ENCODE measurements at places on chromosomes 16 and 17.

DNA sequence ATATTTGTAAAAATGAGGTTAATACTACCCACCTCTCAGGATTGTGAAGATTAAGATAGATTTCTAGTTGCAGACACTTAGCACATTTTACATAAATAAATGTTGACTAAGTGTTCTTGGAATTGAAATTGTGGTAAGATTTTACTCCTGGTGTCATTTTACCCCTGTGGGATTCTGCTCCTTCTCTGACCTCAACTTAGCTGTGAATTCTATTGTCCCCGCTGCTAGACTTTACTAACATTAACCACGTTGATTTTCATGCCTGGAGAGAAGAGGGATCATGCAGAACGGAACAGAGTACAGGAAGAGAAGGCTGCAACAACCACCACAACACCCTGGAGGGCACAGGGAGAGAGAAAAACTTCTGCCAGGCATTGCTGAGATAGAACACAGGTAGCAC, 2.1 kb upstream of the TOM1L1 start:
- DNase-seq: no peak

GRCh38 chr16:55779402-55780094, 53.3 kb downstream of the CES1 start:
- no peak for DNase-seq

- DNase-seq: no peak
These were observed 34.0 kb downstream of the RHBDL3 start for GRCh38 chr17:32299580-32300164.

GRCh38 chr17:83037084-83037873, 42.1 kb upstream of the METRNL start:
- no peak for DNase-seq

DNA sequence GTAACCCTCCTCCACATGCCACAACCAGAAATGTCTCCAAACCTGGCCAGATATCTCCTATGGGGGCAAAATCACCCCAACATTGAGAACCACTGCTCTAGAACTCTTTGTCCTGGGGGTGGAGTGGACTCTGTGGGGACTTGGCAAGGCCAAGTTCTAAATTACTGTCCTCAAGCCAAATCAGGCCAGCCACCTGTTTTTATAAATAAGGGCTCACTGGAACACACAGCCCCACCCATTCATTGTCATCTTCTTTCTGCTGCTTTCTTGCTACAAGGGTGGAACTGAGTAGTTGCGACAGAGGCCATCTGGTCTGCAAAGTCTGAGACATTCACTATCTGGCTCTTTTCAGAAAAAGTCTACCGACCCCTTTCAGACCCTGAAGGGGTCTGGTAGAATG, 26.8 kb upstream of the TMEM220 start:
- no peak for DNase-seq

DNA sequence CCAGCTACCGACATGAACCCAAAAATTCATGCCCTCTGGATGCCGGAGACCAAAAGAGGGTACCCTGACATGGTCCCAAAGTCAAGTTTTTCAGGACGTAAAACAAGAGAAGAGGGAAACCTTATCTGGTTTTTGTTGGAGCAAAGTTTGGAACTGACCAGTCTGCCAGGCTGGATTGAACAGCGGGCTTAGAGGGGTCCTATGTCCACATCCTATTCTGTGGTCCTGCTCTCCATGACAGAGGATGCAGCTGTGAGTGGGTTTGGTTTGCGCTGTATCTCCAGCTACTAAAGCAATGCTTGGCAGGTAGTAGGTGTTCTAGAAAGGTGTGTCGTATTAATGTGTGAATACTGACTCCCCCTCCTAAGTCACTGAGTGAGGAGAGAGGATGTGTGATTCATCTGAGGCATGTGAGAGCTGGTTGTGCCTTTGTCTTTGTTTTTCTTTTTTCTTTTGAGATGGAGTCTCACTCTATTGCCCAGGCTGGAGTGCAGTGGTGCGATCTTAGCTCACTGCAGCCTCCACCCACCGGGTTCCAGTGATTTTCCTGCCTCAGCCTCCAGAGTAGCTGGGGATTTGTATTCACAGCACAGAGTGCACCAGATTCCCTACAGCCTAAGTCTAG, 31.0 kb downstream of the PMM2 start:
- no peak for DNase-seq

DNA sequence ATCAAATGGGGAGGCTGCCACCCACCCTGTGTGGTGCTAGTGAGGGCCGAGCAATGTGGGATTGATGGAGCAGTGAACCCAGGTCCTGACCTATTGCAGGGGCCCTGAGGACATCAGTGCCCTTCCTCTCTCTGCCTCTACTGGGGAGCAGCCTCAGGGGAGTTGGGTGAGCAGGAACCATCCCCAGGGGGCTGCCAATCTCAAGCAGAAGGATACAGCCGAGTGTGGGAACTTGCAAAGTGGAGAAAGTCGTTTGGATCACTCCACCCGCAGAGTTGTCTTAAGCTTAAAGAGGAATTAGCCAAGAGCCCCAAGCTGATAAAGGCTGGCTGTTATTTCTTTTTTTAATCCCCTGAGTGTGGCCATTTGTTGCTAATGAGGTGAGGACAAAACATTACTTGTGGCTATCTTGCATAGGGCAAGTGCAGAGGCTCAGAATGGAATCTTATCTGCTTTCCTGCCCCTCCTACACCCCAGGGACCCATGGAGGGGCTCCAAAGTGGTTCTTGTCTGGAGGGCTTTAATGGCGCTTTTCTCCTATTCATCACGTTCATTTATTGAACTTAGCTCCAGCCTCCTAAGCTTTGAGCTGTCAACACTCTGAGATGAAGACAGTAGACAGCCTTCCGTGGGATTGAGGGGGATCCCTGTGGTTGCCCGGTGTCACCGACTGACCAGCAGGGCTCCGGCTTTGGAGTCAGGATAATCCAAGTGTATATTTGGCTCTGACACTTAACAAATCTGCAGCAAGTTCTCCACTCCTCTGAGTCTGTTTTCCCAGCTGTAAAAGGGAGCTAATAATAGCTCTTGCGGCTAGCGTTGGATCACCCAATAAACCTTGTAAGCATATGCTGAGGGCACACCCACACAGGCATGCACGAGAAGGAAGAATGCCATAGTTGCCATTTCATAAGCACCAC, 45.1 kb downstream of the MYH11 start:
- DNase-seq: no peak

GRCh38 chr17:30369995-30370394, 8.7 kb upstream of the CPD start:
- no peak for DNase-seq

DNA sequence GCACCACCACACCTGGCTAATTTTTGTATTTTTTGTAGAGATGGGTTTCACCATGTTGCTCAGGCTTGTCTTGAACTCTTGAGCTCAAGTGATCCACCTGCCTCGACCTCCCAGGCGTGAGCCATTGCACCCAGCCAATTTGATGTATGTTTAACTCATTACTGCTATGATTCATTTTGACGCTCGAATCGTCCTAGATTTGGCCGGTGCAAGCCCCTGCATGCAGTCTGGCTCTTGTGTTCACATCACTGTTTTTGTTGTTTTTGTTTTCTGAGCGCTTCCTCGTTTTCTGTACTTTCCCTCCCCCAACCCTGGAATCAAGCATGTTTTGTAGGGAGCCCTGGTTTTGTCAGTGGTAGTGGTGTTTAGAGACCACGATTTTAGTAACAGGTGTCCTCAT, 7.8 kb upstream of the DUS1L start:
- DNase-seq: no peak

- DNase-seq: no peak
These were observed 1.2 kb upstream of the FOXF1 start for GRCh38 chr16:86508947-86509758.

GRCh38 chr17:45137561-45138305, 2.2 kb downstream of the ACBD4 start:
- no peak for DNase-seq

DNA sequence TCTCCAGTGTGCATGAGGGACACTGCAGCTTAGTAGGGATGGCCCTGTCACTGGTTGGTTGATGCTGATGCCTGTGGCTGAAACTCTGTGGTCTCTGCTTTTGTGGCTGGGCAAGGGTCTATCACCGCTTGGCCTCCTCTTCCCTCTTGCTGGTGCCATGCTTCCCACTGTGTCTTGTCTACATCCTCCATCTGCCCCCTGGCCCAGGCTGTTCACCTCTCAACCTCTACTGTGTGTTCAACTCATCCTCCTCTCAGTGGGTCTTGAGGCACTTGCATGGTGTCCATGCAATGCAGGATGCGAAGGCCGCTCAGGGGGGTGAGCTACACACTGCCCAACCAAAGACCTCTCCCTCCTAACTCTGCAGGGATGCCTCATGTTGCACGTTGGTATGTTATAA, 19.8 kb upstream of the SHISA6 start:
- DNase-seq: no peak

- no peak for DNase-seq
These were observed 2.6 kb upstream of the N4BP1 start for GRCh38 chr16:48612611-48613010.

- DNase-seq: no peak
These were observed 21.8 kb upstream of the HERPUD1 start for GRCh38 chr16:56910112-56910511.

DNA sequence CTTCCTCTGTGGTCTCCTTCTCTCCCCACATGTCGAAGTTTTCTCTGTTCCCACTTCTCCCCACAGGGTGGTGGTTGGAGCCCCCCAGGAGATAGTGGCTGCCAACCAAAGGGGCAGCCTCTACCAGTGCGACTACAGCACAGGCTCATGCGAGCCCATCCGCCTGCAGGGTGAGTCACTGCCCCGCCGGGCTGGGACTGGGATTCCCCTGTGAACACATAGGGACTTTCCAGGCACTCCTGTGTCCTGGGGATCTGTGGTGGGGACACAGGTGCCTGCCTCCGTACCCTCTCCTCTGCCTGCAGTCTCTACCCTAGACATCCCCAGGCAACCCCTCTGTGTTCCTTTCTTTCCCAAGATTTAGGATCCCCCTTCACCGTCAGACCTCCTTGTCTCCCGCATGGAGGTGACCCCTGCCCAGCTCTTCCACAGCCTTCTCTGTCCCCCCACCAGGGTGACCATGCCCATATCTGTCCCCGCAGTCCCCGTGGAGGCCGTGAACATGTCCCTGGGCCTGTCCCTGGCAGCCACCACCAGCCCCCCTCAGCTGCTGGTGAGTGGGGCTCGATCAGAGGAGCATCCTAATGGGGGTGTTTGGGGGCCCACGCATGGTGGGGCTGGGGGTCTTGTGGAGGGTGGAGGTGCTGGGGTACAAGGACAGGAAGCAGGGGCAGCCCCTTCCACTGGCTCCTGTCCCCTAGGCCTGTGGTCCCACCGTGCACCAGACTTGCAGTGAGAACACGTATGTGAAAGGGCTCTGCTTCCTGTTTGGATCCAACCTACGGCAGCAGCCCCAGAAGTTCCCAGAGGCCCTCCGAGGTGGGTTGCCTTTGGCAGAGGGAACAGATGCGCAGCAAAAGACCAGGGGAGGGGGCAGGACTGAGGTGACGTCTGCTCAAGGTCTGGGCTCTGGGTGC, 5.8 kb downstream of the ITGAM start:
- DNase-seq: no peak

- no peak for DNase-seq
These were observed 175.6 kb downstream of the SOX9 start for GRCh38 chr17:72296456-72296855.

DNA sequence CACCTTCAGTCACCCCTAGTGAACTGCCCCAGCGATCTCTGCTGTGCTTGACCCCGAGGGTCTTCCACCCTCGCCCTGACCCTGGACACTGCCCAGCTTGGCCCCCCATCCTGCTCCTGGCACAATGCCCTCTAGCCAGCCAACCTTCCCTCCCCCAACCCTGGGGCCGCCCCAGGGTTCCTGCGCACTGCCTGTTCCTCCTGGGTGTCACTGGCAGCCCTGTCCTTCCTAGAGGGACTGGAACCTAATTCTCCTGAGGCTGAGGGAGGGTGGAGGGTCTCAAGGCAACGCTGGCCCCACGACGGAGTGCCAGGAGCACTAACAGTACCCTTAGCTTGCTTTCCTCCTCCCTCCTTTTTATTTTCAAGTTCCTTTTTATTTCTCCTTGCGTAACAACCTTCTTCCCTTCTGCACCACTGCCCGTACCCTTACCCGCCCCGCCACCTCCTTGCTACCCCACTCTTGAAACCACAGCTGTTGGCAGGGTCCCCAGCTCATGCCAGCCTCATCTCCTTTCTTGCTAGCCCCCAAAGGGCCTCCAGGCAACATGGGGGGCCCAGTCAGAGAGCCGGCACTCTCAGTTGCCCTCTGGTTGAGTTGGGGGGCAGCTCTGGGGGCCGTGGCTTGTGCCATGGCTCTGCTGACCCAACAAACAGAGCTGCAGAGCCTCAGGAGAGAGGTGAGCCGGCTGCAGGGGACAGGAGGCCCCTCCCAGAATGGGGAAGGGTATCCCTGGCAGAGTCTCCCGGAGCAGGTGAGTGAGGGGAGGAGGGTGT, at the start of gene TNFSF13:
TSS of gene TNFSF13 (plus strand) at position 207 of the 776 bp plus-strand sequence. CDS start at position 497, 290 bp downstream.
- DNase-seq: no peak

DNA sequence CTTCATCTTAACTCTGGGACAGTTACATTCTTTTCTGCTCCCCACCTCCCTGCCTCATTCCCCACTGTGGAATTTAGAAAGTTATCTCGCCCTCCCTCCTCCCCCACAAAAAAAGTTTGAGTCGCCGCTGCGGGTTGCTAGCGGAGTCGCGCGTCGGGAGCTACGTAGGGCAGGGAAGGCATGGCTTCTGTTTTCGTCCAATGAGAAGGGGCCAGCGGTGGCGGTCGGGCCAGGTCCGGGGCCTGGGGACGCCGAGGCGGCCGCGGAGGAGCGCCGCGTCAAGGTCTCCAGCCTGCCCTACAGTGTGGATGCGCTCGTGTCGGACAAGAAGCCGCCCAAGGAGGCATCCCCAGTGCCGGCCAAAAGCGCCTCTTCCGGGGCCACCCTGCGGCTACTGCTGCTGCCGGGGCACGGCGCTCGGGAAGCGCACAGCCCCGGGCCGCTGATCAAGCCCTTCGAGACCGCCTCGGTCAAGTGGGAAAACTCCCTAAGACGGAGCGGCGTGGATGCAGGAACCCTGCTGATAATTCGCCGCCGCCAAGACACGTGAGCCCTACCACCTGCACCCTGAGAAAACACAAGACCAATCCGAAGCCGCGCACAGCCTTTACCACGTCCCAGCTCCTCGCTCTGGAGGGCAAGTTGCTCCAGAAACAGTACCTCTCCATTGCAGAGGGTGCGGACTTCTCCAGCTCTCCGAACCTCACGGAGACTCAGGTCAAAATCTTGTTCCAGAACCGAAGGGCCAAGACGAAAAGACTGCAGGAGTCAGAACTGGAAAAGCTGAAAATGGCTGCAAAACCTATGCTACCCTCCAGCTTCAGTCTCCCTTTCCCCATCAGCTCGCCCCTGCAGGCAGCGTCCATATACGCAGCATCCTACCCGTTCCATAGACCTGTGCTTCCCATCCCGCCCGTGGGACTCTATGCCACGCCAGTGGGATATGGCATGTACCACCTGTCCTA, 8.9 kb downstream of the OR4D1 start:
- DNase-seq: no peak

Data from NCI-H1694 (cell line).